ENCODE measurements at places on chromosomes 4 and X.

DNA sequence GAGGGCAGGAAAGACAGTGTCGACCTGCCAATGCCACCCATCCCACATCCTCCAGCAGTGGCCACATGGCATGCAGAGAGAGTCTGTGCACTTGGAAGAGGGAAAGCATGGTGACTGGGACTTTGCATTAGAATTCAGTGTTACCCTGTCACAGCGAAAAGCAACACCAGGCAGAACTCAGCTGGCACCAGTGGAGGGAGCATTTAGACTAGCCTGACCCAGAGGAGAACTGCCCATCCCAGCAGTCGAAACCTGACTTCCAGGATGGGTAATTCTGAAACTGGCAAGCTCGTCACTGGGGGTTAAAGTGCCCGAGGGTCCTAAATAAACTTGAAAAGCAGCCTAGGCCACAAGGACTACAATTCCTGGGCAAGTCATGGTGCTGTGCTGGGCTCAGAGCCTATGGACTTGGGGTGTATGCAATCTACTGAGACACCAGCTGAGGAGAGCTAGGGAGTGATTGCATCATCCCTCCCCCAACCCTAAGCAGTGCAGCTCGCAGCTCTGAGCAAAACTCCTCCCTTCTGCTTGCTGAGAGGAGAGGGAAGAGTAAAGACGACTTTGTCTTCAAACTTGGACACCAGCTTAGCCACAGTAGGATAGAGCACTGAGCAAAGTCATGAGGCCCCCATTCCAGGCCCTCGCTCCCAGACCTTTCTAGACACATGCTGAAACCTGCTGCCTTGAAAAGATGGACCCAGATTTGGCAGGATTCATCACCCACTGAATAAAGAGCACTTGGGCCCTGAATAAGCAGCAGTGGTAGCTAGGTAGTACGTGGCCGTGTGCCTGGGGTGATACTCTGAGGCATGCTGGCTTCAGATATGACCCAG is 68.8 kb downstream of the DDX60L start:
- no peak for DNase-seq

DNA sequence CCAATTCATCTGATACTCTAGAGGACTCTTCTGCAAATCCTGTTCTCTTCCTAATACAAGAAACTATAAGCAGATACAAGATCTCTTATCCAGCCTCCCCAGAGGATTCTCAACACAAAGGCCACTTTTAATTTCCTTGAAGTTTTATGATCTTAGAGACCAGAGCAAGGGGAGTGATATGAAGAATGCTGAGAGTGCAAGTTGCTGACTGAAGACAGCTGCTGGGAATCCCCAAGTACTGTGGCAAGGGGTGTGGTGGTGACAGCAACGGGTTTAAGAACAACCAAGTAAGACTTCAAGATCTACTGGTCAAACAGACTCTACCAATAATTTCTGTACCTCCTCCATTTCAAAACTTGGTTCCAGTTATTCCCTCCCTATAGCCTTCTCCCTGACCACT is 7.0 kb downstream of the AMMECR1 start:
- no peak for DNase-seq

DNA sequence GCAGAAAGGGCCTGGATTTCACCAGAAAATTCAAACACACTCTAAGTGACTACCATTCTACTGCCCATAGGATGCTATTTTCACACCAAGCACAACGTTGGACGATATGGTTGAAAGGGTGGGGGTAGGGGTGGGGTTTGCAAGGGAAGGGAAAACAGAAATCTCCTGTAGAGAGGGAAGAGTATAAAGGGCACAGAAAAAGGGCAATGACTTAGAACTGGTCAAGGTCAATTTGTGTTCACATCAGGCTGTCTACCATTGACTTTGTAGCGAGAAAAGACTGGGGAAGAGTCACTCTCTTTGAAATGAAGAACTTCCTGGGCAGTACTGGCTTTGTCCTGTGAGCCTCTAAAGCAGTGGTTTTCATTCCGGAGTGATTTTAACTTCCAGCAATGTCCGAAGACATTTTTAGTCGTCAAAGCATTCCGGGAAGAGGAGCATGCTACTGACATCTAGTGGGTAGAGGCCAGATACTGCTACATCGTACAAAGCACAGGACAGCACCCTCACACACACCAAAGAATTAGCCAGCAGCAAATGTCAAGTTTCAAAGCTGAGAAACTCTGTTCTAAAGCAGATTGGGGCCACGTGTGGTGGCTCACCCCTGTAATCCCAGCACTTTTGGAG is 48.4 kb upstream of the SLC7A3 start:
- no peak for DNase-seq

GRCh38 chr4:17276776-17277175 is 235.1 kb downstream of the QDPR start:
- no peak for DNase-seq

- DNase-seq = no peak
Measured at GRCh38 chr4:105951198-105951597, 55.9 kb downstream of the NPNT start.

DNA sequence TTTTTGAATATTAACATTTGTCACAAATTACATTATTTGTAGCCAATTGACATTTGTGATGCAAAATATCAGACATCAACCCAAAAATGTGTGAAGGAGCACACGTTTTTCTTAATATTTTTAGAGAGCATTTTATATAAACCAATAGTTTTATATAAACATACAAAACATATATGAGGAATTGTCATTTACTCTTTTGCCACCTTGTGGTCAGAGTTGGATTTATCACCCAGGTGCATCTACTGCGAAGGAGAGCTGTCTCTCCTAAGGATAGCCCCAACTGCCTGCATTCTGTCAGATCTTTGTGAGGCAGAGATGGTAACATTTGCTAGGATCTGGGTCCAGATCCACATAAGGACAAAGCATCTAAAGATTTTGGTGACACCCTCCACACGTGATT is 2.5 kb upstream of the USP27X start:
- no peak for DNase-seq

DNA sequence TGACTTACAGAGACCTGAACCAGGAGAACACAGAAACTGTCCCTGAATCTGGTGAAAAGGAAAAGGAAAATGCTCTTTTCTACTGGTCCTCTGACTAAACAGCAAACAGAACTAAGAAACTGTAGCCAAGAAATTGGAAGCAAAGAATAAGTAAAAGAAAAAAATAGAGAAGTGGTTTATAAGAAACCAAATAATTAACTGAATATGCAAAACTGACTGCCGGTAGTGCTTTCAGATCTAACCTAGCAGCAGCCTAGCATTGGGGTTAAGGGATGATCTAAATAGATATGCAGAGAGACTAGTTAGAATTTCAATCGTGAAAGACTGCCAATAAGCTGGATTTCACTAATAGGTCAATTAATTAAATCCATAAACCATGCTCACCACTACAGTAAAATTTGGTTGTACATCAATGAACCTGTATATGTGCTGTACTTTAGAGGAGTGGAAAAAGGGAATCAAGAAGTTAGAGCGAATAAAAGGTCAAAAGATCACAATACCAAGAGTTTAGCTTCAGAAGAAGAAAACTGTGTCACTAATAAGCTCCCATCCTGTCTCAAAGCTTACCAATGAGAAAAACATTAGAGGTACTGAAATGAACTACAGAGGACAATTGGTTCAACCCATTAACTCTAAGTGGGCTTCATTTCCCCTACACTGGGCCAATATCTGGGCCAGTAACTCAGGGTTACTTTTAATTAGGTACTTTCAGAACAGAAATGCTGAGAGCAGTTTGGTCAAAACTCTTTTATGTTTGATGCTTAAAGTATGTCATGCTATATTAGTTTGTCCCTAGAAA is 53.6 kb downstream of the KLHL13 start:
- DNase-seq = no peak

DNA sequence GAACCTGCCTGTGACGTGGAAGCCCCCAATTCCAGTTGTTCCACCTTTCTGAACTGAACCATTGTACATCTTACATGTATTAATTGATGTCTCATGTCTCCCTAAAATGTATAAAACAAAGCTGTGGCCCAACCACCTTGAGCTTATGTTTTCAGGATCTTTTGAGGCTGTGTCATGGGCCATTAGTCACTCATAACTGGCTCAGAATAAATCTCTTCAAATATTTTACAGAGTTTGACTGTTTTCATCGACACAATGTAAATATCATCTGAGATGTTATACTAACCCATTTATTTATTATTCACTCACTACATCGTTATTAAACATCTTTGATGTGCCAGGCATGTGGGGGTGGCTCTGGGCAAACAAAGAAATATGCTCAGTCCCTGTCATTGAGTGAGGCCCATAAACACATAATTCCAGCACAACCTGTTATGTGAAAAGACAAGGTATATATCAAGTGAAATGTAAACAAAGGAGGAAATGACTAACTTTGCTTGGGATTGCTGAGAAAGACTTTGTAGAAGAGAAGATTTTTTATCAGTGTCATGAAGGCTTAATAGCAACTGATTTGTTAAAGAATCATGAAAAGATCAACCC is 34.5 kb upstream of the PPM1K start:
- no peak for DNase-seq

DNA sequence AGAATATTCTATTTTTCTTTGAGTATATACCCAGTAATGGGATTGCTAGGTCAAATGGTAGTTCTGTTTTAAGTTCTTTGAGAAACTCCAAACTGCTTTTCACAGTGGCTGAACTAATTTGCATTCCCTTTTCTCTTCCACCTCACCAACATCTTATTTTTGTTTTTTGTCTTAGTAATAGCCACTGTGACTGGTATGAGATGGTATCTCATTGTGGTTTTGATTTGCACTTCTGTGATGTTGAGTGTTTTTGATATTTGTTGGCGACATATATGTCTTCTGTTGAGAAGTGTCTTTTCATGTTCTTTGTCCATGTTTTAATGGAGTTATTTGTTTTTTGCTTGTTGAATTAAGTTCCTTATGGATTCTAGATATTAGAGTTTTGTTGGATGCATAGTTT is 24.4 kb downstream of the AIMP1 start:
- DNase-seq = no peak

- DNase-seq = no peak
Measured at GRCh38 chrX:75074475-75074874, 81.6 kb downstream of the ABCB7 start.

DNA sequence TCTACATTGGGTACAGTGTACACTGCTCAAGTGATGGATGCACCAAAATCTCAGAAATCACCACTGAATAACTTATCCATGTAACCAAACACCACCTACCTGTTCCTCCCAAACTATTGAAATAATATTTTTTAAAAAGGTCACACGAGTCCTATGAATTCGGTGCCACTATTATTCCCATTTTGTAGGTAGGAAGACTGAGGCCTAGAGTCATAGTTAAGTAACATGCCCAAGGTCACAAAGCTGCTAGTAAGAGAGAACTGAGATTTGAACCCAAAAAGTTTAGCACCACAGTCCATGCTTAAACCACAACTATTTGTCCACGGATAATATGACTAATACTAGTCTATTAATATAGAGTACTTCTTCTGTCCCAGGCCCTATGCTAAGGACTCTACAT is 2.7 kb downstream of the ARHGEF6 start:
- DNase-seq = no peak

GRCh38 chrX:42021058-42021457 is 97.7 kb upstream of the CASK start:
- DNase-seq = no peak

GRCh38 chr4:112110059-112110425 is 35.2 kb upstream of the FAM241A start:
- DNase-seq = no peak

GRCh38 chrX:115642895-115643530 is 82.0 kb downstream of the PLS3 start:
- DNase-seq = no peak

DNA sequence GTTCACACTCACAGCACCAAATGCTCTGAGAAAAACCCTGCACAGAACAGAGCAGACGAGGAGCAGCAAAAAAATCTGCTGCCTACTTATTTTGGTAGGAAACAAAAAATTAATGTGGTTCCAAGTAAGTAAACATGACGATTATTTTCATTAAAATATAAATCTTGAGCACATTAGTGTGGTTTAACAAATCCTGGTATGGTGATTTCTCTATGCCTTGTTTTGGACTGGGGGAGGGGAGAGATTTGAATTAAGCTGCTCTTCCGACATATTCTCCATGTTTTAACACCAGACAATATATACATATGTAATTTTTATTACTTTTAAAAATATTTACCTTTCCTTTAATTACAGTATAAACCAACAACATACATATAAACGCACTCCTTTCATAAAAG is 1.8 kb downstream of the CAMK2D start:
- DNase-seq = no peak

GRCh38 chrX:8377041-8377440 is 87.6 kb upstream of the VCX3B start:
- DNase-seq = no peak

GRCh38 chr4:57065730-57066482 is 44.3 kb downstream of the IGFBP7 start:
- DNase-seq = no peak

- DNase-seq = no peak
Measured at GRCh38 chr4:14559646-14560045, 442.6 kb upstream of the CPEB2 start.

GRCh38 chr4:183300655-183301054 is 19.4 kb downstream of the CLDN22 start:
- DNase-seq = no peak

DNA sequence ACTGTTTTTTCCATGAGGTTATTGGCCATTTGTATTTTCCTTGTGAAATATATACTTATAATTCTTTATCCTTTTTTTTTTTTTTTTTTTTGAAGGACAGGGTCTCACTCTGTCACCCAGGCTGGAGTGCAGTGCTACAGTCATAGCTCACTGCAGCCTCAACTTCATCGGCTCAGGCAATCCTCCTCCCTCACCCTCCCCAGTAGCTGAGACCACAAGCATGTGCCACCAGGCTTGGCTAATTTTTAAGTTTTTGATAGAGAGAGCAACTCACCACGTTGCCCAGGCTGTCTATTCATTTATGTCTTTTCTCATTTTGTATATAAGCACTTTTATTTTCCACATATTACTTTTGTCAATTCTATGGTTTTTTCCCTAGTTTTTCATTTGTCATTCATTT is 16.8 kb downstream of the RBPJ start:
- DNase-seq = no peak

GRCh38 chr4:181194096-181194495 is 1049.1 kb upstream of the TENM3 start:
- DNase-seq = no peak

DNA sequence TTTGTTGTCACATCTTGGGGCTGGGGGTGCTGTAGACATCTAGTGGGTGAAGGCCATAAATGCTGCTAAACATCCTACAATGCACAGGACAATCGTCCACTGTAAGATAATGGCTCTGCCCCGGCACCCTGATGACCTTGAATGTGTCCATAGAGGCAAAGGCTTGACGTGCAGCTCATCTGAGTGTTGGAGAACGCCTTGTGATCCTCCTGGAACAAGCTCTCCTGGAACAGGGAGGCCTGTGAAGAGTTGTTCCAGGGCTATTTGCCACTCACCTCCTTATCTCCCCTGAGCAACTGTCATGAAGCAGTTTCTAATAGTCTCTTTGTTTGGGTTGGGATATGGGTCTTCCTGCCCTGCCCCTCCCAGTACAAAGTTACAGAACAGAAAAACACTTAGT is 15.2 kb upstream of the PCYT1B start:
- no peak for DNase-seq

All from stimulated activated CD8-positive, alpha-beta memory T cell treated with anti-CD3 and anti-CD28 coated beads, Interleukin-4, amount 100 ng/mL, for 1 hour (primary cell).